ENCODE measurements at places on chromosomes 16 and 17. TPM values are rescaled to one million over a fixed set of nuclear protein-coding genes. Genes with fewer than 3 reads are reported as not detected.

DNA sequence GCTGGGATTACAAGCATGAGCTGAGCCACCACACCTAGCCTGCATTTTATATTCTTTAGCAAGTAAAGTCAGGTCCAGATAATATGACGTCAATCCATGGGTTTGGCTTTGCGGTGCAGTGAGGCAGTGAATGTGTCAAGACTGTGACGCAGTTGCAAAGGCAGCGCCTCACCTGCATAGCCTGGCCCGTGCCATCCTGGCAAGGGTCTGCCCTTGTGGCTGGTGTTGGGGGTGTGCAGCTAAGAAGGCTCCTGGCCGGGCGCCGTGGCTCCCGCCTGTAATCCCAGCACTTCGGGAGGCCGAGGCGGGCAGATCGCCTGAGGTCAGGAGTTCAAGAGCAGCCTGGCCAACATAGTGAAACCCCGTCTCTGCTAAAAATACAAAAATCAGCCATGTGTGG lies 7.0 kb downstream of the PDF start:
- DNase-seq, result no peak

The SHCBP1 gene
- polyA plus RNA-seq, result 8.3 TPM

- no peak for DNase-seq
Measured at GRCh38 chr16:11563493-11564040, 23.2 kb downstream of the LITAF start.

The TMIGD1 gene
- polyA plus RNA-seq, result 0.56 TPM

- DNase-seq, result peak; percentile 57
Measured at GRCh38 chr16:66324815-66325515, 41.5 kb upstream of the CDH5 start.

DNA sequence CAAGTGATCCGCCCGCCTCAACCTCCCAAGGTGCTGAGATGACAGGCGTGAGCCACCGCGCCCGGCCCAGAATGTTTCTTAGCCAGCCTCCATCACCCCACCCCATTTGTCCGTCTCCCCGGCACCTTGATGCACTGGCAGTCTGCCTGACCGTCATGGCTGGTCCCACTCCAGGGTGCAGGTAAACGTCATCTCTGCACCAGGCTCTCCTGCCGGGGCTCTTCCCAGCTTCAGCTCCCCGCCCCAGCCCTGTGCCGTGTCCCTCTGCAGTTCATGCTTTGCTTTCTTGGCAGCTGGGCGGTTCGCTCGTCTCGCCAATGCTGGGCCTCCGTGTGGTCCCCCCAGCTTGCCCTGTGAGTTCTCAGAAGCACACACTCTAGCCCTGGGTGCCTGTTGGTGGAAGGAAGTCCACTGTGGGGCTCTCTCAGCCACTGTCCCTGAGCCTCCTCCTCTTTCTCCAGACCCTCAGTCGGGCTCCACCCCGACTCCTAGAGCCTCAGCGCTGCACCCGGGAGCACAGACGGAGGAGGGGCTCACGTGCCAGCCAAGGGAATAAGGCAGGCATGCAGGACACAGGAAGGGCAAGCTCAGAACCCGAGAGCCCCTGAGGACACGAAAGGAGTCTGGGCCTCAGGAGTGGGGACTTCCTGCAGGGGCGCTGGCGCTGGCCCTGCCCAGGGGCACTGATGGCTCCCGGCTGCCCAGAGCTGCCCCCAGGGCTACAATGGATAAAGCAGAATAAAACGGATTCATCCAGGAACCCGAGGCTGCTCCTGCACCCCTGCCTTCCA lies 12.0 kb downstream of the HS3ST6 start:
- no peak for DNase-seq

The ACSM3 gene
- 2.6 TPM for polyA plus RNA-seq

DNA sequence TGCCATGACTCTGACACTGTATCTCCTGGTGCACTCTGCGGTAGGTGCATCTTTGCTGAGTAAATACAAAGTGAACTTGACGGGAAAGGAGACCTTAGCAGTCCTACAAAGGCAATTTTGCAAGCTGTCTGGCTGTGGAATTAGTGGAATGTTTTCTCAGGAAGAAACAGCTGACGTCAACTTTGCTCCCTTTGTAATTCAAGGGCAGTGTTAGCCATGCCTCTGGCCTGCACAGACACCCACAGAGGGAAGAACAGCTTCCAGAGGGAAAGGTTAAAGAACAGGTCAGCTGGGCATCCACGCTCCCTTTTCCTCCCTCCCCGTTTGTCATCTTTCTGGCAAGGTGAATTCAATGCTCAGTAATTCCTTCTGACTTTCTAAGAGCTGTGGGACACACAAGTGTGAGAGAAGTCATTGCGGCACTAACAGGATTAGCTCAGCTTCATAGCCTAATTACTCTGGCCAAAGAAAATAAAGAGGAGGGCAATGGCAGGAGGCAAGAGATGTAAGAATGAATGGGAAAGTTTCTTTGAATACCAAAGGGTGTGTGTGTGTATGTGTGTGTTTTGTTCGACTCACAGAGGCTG lies 476.9 kb upstream of the GOT2 start:
- DNase-seq, result peak; percentile 53

DNA sequence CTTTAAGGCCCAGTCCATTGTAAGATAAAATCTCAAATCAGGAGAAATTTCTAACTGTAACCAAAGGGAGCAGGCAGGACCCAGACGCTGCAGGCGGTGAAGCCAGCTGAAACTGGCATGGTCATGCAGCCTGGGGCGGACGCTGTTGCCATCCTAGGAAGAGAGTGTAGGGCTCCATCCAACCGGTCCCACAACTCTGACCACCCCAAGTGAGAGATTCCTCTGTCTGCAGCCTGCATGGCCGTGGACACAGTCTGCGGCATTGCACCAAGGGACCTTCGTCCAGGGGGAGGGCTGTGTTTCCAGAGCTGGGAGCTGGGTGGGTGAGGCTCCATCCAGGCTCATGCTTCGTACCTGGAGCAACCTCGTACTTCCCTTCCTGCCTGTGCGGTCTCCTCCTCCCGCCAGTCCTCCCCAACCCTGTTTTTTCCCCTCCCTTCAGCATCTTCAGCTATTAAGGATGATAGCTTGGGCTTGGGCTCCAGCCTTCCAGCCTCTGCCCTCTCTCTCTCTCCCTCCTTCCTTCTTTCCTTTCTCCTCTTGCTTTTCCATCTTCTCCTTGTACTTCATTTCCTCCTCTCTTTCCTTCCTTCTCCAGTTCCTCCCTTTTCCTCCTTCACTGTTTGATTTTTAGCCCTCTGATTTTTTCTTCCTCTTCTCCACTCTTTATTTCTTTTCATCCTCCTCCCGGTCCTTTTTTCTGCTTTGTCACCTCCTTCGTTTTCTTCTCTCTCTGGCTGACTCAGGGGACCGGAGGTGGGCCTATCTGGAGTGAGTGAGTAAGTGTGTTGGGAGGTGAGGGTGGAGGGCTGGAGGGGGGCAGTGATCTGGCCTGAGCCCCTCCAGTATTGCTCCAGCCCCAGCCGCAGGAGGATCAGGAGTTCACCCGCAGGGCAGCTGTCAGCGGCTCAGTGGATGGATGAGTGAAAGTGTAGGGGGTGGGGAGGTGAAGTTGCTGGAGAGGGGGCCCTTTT lies 17.0 kb upstream of the LHX1 start:
- no peak for DNase-seq

All from muscle of leg (tissue), 16 donors.